Coronary artery (tissue), 2 donors: ENCODE measurements at places on chromosomes 3 and 15.

- no peak for DNase-seq
These were observed 327.1 kb downstream of the ZIC1 start for GRCh38 chr3:147736226-147736625.

GRCh38 chr3:114108137-114108536 lies 51.6 kb downstream of the QTRT2 start:
- DNase-seq = no peak

DNA sequence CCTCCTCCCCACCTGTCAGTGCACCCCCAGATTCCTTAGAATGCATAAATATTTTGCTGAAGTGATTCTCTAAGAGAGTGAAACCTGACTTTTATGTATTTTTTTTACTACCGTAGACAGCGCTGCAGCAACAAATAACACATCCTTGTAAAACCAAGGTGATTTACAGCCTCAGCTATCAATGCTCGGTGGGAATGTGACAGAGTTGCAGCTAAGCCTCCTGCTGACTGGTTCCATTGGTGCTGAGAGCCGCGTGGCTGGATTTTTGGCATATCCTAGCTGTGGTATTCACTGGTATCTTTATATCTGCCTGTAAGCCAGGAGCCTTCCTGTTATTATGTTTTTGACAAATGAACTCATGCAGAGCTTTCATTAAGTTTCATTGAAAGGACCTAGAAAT lies 11.0 kb downstream of the FGD5 start:
- no peak for DNase-seq

DNA sequence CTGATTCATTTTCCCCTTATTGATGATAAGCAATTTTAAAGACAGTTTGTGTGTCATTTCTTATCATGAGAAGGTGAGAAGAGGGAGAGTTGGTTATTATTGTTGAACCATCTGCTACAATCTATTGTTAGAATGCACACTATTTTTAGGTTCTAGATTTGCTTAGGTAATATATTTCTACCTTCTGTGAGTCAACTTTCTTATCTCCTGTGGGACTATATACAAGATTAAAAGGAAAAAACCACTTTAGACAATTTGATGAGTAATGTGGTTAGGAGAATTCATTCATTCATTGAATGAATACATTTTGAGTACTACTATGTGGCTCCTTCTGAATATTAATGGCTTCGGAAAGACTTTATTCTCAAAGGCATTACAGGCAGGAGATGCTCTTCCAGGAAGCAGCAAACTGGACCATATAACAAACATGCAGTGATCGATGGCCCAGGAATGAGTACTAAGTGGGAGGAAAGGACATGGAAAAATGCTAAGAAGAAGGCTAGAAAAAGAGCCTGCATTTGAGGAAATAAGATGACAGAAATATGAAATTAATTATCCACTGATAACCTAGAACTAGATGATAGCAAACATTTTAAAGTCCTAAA lies 22.4 kb downstream of the SPTSSB start:
- no peak for DNase-seq

GRCh38 chr3:133937756-133938601 lies 42.3 kb upstream of the RAB6B start:
- peak; percentile 67 for DNase-seq

- DNase-seq = no peak
These were observed 89.1 kb upstream of the SLC2A2 start for GRCh38 chr3:171115667-171116066.
